ENCODE measurements at places on chromosomes 11 and 22.

GRCh38 chr11:116990061-116990473 is 108.2 kb downstream of the SIK3 start:
- peak; percentile 16 for DNase-seq

DNA sequence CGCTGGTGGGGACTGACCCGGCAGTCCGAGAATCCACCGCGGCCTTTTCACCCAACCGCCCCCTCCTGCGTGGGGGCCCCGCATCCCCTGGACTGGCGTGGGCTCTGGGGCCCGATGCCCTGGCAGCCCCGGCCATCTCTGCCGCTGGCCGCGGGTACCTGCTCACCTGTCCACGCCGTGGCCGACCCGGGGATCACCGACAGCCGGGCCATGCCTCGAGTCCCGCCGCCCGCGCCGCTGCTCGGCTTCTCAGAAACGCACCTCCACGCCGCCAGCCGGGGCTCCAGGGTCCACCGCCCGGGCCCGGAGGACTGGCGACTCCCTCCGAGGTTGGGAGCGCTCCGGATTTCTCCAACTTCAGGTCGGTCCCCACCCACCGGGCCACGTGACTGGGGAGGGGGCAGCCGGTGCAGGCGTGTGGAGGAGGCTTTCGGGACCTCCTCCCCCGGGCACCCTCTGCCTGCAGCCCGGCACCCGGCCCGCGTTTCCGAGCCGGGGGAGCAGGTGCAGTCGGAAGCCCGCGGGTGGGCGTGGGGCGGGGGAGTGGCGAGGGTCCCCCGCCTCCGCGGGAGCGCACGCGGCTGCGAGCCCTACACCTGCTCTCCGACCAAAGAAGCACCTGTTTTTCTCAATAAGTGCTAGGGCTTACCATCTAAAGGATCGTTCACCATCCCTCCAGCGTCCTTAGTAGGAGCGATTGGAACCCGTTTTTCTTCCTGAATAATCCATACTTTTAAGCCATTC is 554 bp upstream of the NRIP3 start:
- no peak for DNase-seq

DNA sequence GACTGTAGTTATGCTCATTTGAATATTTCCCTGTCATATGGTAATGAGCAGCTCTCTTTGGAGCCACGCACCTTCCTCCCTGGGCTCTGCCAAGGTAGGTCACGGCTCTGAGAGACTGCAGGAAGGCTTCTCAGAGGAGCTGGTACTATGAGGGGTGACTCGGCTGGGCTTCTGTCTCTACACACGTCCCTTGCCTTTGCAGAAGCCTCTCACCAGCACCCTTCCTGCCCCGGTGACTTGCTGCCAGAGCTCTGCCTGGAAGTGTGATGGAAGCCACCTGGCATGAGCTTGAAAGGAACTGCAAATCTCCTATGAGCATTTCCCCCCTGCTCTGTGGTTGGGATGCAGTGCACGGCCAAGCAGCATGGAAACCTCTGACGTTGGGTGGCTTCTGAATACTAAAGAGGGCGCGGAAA is 74.2 kb downstream of the KIRREL3 start:
- no peak for DNase-seq

GRCh38 chr22:32411402-32411801 is 645 bp downstream of the RTCB start:
- DNase-seq, result no peak

DNA sequence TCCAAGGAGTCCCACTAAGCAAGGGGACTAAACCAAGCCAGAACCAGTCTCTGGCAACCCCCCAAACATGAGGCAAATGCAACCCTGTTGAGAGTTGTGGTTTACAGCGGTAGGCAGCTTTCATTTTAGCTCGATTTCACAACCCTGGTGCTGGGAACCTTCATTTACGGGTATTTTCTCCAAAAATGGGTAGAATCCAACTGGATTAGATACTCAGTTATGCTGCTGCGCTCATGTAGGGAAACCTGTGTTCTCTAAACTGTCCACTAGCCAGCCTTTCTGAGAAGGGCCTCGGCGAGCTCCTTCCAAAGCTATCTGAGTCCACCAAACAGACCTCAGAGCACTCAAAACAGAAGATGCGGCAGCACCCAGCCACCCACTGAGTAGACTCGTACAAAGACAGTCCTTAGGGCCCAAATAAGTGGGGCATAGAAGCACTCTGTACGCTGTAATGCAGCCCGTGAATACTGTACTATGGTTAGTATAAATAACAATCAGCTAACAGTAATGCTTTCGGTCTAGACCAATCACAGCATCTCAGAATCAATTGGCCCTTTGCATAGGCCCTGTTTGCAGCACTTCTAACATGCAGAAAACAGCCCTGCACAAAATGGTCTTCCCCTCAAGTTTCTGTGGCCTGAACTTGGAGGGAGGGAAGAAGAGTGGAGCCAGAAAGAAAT is 104.7 kb downstream of the ETS1 start:
- no peak for DNase-seq
